ENCODE measurements at places on chromosomes 5 and 9.
A peak's percentile ranks its signal among the peaks of the same experiment; 100 is the strongest.

- DNase-seq = no peak
Observed at GRCh38 chr5:135223404-135223803, 175.6 kb downstream of the MACROH2A1 start.

DNA sequence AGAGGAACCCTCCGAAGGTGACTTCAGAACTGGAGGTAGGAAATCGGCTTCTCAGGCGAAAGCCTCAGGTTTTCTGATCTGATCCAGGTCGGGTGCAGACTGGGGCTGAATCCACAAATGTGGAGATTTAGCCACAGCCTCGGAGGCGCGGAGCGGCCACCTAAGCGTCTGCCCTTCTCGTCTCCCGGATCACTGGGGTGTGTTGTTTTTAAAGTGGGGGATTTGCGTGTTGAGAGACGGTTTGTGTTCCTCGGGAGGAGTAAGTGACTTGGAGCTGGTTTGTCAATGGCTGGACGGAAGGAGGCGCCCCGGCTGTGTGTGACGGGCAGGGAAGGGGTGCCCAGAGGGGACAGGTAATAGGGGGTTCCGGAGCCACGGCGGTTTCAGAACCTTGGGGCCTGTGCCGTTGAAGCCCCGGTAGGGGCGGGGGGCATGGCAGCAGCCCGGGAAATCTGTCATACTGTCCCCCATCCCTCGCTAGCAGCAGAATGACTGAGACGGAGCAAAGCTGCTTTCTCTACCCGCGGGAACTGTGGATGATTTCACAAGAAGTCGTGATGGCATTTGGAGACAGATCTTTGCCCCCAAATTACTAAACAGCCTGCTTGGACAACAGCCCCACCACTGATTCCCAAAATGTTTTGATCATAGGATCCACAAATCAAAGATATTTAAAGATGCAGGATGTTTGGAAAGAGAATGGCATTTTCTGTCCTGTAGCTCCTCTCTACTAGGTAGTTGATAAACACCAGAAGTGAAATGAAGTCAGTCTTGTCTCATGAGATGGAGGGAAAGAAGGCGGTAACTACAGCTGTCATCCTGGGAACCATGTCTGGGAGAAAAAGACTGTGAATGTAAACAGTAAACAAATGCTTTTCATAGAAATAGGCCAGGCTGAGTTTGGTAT lies 216.5 kb downstream of the PDZD2 start:
- no peak for DNase-seq

- DNase-seq = no peak
Observed at GRCh38 chr9:6068983-6069382, 53.6 kb upstream of the RANBP6 start.

- DNase-seq = no peak
Observed at GRCh38 chr5:156588306-156588705, 261.3 kb downstream of the SGCD start.

DNA sequence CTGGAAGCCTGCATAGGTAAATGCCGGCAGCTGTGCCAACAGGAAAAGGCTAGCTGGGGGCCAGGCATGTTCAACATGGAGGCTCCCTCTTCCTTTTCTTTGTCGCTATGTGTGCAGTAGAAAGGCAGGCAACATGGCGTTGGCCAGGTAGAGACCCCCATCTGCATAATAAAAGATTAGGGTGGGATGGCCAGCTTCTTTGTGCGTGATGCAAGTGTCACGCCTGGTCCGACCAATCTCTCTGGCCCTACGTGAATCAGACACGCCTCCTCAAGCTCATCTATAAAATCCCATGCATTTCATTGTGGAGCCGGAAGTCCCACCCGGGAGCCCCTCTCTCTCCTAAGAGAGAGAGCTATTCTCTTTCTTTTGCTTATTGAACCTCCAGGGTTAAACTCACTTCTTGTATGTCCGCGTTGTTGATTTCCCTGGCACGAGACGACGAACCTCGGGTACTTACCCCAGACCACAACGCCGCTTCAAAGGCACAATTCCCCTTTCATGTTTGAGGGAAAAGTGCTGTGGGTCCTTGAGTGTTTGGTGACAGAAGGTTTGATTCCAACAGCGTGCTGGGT lies 25.0 kb upstream of the C5orf47 start:
- DNase-seq = no peak

- DNase-seq = no peak
Observed at GRCh38 chr9:124394596-124394995, 20.6 kb downstream of the PSMB7 start.

GRCh38 chr9:136621734-136622093 lies 41.0 kb upstream of the EGFL7 start:
- no peak for DNase-seq

DNA sequence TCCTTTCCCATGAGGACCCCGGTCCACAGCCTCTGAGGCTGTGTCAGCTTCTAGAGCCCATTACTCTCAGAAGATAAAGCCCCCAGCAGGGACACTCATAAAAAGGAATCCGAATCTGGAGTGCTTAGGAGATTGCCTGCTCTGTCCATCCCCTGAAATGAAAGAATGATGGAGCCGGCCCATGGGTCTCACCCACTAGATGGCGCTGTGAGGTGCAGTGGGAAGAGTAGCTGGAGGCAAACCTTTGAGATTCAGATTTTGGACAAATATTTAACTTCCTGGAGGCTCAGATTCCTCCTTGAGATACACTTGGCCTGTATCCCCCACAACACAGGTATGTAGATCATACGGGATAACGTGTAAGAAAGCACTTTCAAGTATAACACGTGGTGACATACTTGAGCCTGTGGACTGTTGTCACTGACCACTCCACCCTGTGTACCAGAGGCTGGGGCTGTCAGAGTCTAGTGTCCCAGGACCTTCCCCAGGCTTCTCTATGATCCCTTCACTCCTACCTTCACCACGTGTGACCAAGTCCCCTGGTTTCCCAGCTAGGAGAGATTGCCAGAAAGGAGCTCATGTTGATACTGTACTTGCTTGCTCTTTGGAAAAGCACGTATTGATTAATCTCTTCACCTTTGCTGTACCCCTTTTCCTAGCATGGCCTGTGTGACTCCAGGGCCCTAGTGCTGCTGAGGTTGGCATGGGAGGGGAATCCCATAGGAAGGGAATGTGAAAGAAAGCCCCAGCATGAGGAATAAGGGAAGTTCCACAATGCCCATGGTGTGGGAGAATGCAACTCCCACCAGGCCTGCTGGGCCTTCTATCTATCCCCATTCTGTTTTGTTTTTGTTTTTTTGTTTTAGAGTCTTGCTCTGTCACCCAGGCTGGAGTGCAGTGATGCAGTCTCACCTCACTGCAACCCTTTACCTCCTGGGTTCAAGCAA lies 32.1 kb downstream of the TRMO start:
- DNase-seq = peak; percentile 41

DNA sequence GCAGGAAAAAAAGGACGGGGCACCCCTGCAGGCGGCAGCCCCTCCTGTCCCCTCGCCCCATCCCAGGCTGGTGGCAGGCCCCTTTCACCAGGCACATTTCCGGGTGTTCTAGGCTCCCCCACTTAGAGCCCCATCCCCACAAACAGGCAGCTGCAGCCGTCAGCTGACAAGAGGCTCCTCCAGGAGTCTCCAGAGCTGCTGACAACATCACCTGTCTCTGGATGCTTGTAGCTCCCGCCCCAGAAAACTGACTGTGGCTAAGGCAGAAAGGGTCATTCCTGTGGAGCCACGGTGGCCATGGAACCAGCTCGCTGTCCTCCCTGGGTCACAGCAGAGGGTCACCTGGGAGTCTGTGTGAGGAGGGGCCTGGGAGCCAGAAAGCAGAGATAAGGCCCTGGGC lies 50.9 kb downstream of the HMCN2 start:
- no peak for DNase-seq

DNA sequence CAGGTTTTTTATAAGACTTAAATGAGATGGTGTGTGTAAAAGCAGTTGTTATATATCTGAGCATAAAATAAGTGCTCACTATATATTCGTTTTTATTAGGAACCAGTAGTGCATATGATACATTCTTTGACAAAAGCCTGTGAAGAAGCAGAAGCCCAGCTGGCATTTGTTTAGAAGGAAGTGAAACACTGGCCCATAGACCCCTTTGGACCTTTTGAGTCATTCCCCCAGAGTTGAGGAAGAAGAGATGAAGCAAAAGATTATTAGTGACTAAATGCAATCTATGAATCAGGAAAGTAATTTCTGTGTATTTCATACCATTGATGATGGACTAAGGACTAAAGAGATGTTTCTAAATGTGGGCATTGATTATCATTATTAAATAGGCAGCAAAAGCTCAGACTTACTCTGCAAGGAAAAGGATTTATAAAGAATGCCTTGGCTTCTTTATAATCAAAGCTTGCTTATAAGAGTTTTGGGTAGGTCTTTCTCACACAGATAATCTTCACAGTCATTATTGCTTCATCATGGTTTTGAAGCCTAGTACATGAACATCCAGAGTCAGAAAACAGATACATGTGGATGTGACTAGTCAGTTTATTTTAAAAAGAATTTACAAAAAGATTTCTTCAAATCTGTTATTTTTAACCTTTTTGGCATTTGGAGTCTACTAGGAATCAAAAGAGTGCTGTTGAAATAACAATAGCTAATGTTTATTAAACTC lies 16.9 kb upstream of the FER start:
- no peak for DNase-seq

DNA sequence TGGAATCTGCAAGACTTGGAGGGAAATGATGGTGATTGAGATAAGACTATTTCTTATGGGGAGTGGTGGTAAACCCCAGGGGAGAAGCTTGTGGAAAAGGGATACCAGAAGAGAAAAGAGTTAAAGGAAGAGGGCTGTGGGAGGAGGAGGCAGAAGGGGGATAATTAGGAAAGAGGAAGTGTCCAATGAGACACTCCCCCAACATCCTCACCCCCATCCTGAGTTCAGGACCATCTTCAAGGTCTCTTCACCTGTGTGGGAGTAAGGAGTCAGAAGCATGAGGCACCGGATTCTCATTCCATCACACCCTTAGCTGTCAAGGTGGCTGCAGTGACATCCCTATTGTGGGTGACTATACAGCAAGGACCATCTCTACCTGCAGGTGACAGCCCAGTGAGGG lies 106.6 kb upstream of the POC5 start:
- DNase-seq = no peak

DNA sequence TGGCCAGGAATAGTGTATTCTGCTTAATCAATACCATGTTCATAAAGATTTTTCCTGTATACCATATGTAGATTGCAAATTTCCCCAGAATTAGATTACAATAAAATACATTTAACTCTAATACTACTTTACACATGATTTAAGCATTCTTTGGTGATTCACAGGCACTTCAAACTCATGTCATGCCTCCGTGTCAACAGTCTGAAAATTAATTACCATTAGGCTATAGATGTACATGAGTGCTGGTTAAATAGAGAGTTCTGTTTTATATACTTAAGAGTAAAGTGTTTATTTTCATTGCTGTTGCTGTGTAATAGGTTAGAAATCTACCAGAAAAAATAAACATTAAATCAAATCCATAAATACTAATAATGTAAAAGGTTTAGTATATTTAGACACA lies 159.8 kb downstream of the ZSWIM6 start:
- DNase-seq = no peak

DNA sequence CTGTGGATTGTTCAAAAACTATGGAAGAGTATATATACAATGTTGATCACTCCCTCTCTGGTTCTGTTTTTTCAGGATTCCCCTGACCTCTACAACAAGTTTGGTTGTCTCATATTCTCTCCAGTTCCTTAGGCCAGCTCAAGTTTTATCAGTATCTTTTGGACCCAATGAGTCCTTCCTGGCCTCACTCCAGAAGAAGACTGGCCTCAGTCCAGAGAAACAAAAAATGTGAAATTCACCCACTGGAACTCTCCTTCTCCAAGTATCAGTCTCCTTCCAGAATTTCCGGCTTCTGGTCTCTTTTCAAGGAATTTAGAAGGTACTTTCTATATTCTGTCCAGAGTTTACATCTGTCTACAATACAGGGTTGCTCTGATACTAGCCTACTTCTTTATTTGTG lies 537.8 kb upstream of the FTMT start:
- DNase-seq = no peak

- DNase-seq = no peak
Observed at GRCh38 chr9:121955649-121956048, 137.5 kb downstream of the TTLL11 start.

DNA sequence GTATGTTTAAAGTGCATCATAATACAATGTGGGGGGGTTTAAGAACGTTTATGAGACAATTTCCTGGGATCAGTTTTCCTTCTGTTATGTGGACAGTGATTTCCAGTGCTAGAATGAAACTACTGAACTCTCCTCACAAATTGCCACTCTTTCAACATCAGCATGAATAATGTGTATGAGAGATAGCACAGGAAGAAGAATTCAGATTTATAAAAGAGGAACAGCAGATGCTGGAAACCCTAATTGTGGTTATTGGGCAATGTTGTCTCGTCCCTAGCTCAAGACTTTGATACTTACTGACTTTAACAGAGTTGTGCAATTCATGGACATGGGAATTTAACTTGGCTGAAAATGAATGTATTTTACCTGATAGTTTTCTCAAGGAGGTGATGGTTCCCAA lies 410.8 kb upstream of the MEF2C start:
- DNase-seq = no peak

Data from activated naive CD4-positive, alpha-beta T cell (primary cell).